Thyroid gland (tissue), 4 donors: ENCODE measurements at places on chromosomes 11 and 22.
A peak's percentile ranks its signal among the peaks of the same experiment; 100 is the strongest.

GRCh38 chr22:46546466-46547178 lies 9.2 kb upstream of the CELSR1 start:
- peak; percentile 84 for DNase-seq

DNA sequence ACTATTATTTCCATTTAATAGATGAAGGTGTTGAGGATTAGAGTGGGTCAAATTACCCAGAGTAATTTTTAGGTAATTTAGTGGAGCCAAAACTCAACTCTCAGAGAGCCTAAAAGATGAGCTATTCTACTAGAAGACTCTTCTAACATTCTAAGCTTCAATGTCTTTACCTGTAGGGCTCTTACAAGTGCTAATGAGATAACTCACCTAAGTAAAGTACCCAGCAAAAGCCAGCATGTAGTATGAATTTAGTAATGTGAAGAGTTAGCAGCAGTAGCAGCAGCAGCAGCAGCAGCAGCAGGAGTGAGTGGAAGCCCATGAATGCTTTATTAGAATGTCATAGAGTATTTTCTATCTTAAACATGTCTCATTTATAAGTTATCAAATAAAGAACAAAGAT lies 1239.2 kb downstream of the FAM181B start:
- no peak for DNase-seq

GRCh38 chr11:68826726-68827125 lies 15.0 kb downstream of the CPT1A start:
- DNase-seq: no peak

DNA sequence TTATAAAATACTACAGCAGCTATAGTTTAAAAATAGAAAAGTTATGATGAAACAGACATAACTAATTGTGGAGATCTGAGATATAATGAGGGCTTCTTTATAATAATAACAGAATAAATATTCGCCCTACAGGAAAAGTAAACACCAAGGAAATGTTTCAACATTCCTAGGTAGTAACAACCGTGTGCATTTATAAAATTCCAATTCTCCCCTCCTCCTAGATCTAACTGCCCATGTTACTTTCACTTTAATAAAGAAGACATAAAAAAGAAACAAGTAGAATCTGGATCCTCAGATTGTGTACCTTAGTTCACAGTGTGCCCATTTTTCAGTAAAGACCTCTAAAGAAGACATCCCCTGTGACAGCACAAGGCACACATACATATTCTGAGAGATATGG lies 57.8 kb upstream of the MN1 start:
- no peak for DNase-seq

GRCh38 chr11:120565466-120566155 lies 54.1 kb downstream of the GRIK4 start:
- DNase-seq: no peak

- no peak for DNase-seq
These were observed 3.9 kb upstream of the SLC22A8 start for GRCh38 chr11:63019506-63019905.

GRCh38 chr11:119000906-119001305 lies 3.0 kb downstream of the CENATAC start:
- DNase-seq: no peak

DNA sequence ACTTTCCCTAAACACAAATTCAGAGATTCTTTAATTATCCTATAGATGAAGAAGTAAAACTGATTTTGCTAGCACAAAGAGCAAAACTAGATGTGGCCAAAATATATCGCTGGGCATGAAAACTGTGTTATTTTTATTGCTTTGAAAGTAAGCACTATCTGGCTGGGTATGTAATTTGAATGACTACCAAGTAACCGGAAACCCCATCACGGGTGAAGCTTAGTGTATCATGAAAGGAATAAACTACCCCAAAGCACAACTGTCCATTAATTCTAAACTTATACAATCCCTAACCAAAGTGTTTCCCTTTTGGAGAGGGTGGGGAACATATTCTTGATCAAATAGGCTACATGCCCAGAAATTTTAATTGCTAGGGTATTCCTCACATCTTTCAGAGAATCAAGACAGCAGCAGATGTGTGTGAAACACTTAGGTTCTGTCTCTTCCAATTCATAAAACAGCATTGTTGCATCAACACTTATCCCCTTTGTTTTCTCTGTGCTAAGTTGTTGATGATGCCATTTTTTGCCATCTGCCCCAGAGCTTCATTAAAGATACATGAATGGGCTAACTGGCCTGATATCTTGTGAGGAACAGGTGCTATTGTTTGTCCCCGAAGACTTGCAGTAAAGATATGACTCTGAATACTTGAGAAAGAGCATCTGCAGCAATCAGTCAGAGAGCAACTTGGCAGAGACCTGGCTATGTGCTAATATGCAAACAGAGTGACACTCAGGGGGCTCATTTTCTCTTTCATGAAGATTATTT lies 238.2 kb downstream of the SOX6 start:
- no peak for DNase-seq

GRCh38 chr22:29071261-29072045 lies 1.4 kb upstream of the KREMEN1 start:
- peak; percentile 56 for DNase-seq

DNA sequence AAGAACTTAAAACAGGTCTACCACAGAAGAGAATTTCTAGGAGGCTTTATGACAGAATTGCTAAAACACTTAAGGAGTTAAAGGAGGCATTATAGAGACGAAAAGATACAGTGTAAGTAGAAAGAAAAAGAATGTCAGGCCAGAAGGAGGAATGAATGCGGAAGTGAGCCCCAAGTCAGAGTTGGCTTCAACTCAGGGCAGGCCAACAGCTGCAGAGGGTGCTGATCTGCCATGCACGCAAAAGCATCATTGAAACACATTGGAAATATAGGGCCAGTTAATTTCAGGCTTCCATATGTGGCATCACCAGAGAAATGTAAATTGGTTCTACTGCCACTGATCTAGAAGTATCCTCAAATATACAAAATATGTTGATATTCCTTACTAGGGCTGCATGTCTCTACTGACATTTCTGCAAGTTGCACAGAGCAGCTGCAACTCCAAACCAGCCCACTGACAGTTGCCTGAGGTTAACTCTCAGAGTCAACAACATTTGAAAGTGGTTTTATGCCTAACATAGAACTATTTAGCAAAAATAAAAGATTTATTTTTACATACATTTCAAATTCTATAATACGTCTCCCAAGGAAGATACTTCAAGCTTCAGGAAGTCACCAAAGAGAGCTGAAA lies 324.1 kb downstream of the C11orf87 start:
- no peak for DNase-seq

- peak; percentile 47 for DNase-seq
These were observed 44.5 kb downstream of the ZNF280B start for GRCh38 chr22:22463855-22464540.

DNA sequence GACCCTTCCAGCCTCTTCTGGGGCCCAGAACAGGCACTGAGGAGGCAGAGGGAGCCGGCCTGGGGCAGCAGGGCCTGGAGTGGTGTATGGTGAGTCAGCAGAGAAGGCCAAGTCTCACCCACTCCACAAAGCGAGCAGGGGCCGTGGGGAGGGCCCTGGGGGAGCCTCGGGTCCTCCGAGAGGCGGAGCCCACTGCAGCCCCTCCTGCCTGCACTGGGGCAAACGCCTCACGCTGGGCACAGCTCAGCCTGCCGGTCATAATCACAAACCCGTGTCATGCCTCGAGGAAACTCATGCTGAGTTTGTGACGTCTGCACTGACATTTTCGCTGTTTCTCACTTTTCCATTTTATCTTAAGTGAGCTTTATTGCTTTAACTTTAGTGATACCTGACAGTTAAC lies 38.4 kb downstream of the TOLLIP start:
- peak; percentile 21 for DNase-seq

GRCh38 chr11:116119158-116119557 lies 614.9 kb upstream of the CADM1 start:
- DNase-seq: no peak

DNA sequence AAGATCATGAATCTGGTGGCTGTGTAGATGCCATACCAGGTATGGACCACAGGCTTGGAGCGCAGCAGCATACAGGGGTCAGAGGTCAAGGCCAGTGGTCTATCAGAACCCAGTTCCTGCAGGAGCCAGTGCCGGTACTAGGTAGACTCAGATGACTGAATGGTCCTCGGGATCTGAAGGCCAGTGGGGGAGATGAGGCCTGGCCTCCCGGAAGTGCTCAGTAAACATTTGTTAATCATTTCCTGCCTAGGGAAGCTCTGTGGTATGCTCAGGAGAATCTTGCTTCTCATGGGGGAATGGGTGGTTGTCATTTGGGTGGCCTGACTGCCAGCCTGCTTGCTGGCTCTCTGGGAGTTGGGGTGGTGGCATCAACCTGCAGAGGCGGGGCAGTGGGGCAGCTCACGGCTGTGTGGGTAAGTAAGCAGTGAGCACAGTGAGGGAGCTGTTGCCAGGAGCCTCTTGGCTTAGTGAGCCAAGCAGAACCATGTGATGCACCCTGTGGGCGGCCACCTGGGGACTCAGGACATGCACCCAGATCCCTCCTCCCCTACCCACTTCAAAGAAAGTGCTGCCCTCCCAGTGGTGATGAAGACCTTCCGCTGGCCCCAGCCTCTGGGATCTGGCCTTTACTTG lies 33.0 kb downstream of the PTPRJ start:
- DNase-seq: peak; percentile 98

- peak; percentile 74 for DNase-seq
These were observed 61.6 kb upstream of the CDON start for GRCh38 chr11:126124231-126124661.

- no peak for DNase-seq
These were observed 13.1 kb downstream of the SLC43A1 start for GRCh38 chr11:57502376-57502775.

- DNase-seq: no peak
These were observed 50.1 kb downstream of the DDX6 start for GRCh38 chr11:118740892-118741291.

DNA sequence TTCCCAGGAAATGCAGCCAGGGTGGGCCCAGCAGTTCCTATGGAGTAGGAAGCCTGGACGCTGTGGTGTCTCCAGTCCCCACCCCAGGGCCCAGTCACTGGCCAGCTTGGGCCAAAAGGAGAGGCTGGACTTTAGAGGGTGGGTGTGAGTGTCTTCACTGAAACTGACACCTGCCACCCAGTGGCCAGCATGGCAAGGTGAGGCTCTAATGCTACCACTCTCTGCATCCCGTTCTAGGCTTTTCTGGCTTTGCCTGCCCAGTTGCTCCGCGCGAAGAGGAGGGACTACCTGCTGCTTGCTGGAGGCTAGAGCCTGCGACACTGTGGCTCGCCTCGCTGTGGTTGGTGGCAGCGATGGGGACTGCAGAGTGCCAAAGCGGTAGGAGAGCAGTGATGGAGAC lies 35.4 kb downstream of the C22orf42 start:
- no peak for DNase-seq

- DNase-seq: no peak
These were observed 84.3 kb downstream of the GDPD4 start for GRCh38 chr11:77217156-77217555.

GRCh38 chr11:84313830-84314359 lies 1027.7 kb upstream of the CCDC90B start:
- DNase-seq: no peak

DNA sequence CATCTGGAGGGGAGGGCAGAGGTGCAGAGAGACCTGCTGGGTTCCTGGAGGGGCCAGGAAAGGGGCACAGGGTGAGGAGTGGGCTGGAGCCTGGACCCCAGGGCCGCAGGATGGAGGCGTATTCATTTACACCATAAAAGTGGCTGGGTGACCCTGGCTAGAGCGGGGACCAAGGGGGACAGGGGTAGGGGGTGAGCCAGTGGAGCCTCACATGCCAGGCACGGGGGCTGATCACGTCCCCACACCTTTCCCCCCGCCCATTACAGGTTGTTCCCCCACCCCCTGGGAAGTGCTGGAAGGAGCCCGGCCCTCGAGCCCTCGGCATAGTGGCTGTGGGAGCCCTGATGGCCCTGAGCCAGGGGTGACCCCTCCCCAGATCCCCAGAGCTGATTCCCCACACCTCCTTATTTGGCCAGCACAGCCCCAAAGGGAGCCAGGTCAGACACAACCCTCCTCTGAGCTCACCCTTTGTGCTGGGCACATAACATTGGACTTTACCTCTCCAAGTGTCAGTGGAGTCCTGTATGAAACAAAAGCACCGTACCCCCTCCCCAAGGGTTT lies 781 bp downstream of the TCIRG1 start:
- DNase-seq: no peak

- DNase-seq: no peak
These were observed 51.5 kb downstream of the MAPK1 start for GRCh38 chr22:21815958-21816357.

GRCh38 chr11:106087815-106088435 lies 10.5 kb downstream of the AASDHPPT start:
- DNase-seq: peak; percentile 64

DNA sequence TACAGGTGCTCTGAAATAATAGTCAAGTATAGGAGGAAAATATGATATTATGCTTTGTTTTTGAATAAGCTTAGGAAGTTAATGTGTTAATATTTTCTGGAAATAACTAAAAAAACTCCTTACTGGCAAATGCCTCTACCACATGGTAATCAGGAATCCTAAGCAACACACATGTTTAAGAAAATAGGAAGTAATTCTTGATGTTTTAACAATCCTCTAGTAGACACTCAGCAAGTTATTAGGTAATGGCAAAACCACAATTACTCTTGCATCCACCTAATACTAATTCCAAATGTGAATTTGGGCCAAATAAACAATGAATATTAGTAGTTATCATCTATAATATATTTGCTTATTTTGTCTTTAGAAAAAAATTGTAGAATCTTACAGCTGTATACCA lies 53.6 kb downstream of the SLC35F2 start:
- DNase-seq: no peak

- no peak for DNase-seq
These were observed 17.3 kb downstream of the MS4A6A start for GRCh38 chr11:60165538-60165937.

DNA sequence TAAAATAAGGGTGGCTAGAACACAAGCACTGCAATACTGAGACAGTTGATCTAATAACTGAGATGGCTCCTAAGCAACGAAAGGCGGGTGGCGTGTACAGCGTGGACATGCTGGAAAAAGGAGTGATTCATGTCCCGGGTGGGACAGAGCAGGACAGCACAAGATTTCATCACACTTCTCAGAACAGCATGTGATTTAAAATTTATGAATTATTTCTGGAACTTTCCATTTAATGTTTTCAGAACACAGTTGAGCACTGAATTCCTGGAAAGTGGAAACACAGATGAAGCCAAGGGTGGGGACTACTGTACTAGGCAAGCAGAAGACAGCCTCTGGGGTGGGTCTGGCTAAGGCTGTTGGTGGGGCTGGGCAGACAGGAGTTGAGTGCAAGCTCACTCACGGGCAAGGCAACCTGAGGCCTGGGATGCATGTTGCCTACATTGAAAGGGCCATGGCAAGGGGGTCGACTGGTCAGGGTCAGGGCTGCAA lies 165.6 kb upstream of the DDI1 start:
- peak; percentile 26 for DNase-seq

DNA sequence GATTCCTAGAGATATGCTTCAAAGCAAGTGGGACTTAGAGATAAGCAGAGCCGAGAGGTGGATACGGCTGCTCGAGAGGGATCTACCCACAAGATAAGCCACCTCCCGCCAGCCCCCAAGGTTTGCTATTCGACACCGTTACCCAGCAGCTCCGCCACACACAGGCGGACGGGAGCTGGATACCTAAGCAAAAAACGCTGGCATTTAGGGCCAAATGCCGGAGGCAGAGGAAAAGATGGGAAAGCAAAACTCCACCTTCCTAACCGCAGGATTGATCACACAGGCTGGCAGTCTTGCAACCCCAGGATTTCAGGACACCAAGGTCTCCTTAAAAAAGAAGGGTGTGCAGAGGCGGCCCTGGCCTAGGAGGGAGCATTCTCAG lies 709 bp downstream of the FTH1 start:
- no peak for DNase-seq
